Heart left ventricle (tissue), 16 donors: ENCODE measurements at places on chromosomes 7 and 10. TPM values are rescaled to one million over a fixed set of nuclear protein-coding genes. Genes with fewer than 3 reads are reported as not detected.

The GIMAP7 gene
- 20.0 TPM for total RNA-seq

The PDZD7 gene
- 0.32 TPM for total RNA-seq

GRCh38 chr10:11773761-11774441 is 31.7 kb downstream of the ECHDC3 start:
- no peak for DNase-seq

- no peak for DNase-seq
Observed at GRCh38 chr10:62779487-62780248, 24.9 kb upstream of the ADO start.

DNA sequence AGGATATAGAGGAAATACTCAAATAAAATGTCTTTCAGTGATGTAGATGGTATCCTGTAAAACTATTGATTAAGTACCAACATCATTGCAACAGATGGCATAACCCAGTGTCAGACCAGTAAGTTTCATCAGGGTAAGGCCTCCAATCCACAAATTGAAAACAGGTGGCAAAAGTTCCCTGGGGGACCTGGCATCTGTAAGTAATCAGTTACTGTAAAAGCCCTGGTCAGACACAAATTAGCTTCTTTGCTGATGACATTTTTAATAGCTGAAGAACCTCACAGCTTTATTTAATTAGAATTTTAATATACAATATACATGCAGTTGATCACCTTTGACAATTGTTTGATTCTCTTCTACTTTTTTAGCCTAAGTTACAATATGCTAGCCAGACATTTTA is 152.5 kb downstream of the PLXDC2 start:
- no peak for DNase-seq

DNA sequence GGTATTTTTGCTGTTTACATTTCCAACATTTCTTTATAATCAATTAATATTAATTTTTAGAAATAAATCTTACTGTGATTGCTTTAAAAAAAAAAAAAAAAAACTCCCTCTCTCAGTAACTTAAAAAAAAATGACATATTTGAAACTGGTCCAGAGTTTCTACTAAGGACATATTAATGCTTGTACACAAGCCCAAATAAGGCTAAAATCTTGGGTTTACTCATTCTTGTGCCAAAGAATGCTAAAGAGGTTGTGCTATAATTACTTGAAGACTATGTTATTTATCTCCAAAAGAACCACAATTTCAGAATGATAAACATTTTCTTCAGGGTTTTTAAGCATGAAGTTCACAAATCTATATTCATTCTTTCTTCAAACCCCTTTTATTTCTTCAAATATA is 39.4 kb upstream of the PHF14 start:
- no peak for DNase-seq

DNA sequence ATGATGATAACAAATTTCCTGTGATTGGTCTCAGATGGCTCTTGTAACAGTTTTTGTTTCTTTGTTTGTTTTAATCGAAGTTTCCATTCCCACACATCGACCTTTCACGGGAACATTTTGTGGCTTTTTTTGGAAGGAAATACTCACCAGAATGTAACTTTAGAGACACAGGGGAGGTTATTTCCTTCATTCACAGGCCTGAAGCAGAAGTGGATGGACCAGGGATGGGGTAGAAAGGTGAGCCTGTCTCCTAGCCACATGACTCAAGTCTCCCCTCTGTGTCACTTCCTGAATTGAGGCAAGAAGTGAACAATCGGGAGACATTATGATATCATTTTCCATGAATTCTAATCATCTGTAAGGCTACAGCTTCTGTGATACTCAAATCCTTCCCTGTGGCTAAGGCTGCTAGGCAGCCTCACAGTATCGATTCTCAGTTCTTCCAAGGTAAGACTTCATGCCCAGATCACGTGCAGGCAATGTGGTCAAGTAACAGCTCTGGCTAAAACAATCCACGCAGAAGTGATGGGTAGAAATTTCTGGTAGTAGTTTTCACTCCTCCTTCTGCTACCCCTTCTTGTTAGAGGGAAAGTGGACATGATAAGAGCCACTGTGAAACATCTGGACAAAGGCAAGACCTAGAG is 203.9 kb upstream of the NEBL start:
- DNase-seq: no peak

GRCh38 chr10:4781955-4782354 is 44.1 kb upstream of the AKR1E2 start:
- no peak for DNase-seq

GRCh38 chr10:89275383-89275782 is 23.8 kb upstream of the LIPA start:
- DNase-seq: no peak

DNA sequence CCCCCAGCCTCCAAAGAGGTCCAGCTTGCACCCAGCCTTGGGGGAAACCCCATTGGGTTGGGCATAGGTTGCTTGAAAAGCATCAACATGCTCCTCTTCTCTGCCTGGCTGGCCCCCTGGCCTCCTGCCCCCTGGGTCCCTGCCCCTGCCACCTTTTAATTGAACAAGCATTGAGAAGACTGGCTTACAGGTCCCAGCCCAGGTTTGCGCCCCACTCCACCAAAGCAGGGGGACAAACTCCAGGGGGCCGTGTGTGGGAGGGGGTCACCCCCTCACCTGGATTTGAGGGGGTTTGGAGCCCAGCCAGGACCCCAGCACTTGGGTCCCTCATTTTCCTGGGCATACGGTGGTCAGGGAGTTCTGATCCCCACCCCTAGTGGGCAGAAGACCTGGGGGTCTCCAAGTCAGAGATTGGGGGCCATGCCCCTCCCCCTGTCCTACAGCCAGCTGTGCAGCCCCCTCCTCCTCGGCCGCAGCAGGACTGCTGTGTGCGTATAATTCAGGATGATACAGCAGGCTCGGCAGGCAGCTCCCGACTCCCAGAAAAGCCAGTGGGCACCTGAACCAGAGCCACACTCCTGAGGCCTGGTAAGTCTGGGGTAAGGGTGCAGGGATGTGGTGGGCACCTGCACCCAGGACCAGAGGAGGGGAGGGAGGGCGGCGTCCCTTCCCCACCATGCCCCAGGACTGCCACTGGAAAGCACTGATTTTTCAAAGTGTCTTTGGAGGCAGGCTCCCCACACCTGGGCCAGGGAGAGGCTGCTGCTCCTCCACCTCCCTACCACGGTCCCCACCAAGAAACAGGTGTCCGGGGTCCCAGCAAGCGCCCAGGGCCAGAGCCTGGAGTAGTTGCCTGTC is 1.7 kb downstream of the ELFN1 start:
- DNase-seq: peak; percentile 16
